ENCODE measurements at places on chromosomes 4 and X.

DNA sequence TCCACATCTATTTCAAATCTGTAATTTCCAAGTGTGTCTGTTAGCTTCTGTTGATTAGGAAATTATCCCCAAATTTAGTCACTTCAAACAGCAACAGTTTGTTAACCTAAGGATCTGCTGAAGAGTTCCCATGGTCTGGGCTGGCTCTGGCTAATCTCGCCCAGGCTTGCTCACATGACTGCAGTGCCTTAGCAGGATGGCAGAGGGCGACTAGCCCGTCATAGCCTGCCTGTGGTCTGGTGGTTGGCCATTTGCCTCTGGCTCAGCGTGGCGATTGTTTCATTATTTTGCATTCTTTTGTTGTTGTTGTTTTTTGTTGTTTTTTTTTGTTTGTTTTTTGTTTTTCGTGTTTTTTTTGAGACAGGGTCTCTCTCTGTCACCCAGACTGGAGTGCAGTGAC is 264.0 kb downstream of the TRIML1 start:
- DNase-seq = no peak

- no peak for DNase-seq
Observed at GRCh38 chr4:30094887-30095286, 625.3 kb upstream of the PCDH7 start.

DNA sequence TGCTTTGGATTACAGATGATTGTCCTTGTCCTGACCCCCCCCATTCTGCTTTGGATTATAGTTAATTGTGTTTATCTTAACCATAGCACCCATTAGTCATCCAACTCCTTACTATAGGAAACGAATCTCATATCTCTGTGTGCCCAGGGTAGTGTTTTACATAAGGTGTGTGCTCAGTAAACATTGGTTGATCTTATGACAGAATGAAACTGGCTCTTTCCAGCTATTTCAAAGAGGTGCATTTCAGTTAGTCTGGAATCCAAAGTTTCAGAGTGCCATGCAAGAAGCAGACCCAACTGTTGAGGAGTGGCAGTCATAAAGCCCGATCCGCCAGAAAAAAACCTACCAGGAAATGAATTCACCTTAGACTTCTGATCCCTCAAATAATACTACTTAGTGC is 14.7 kb downstream of the TRIM2 start:
- DNase-seq = no peak

- DNase-seq = no peak
Observed at GRCh38 chr4:168437192-168437943, 42.9 kb downstream of the DDX60L start.

Data from skin of body (tissue), 3 donors.